Hematopoietic multipotent progenitor cell (in vitro differentiated cells): ENCODE measurements at places on chromosomes 16 and 17. TPM values are rescaled to one million over a fixed set of nuclear protein-coding genes. Genes with fewer than 3 reads are reported as not detected.

GRCh38 chr16:66287926-66288325 is 78.6 kb upstream of the CDH5 start:
- DNase-seq, result no peak

DNA sequence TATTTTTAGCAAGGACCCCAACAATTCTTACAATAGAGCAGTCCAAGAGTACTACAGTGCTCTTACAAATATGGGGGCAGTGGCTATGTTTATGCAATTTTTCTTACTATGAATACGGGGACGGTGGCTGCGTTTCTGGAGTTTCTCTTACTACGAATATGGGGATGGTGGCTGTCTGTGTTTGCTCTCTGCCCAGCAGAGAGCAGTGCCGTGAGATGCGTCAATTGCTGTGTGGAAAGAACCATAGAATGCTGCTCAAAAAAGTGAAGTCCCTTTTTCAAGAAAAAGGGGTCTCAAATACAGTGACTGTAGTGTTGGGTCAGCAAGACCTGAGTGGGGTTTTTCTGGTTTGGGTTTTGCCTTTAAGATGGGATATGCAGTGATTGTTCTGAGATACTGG is 53.9 kb downstream of the KNOP1 start:
- DNase-seq, result no peak

- no peak for DNase-seq
Measured at GRCh38 chr16:28586466-28586865, 10.4 kb downstream of the SULT1A2 start.

DNA sequence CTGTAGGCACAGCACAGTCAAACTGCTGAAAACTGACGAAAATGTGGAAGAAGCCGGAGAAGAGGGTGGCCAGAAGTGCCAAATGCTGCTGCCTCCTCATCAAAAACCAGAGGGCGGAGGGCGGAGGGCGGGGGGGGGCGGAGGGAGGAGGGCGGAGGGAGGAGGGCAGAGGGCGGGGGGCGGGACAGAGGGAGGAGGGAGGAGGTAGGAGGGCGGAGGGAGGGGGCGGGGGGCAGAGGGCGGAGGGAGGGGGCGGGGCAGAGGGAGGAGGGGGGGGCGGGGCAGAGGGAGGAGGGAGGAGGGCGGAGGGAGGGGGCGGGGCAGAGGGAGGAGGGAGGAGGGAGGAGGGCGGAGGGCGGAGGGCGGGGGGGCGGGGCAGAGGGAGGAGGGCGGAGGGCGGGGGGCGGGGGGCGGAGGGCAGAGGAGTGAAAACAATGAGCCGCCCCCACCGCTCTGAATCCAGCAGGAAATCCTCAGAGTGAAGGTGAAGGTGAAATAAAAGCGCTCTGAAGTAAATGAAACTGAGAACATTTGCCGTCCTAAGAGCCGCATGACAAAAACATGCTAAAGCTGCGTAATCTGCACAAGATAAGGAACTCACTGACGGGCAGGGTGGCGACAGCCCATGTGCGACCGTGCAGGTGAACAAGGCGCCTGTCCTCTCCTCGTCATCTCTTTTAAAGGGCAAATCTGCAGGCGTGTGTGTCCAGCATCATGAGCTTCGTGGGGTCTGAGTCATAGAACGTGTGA is 22.6 kb upstream of the CBFA2T3 start:
- no peak for DNase-seq

GRCh38 chr16:27639561-27640276 is 89.8 kb downstream of the KATNIP start:
- peak; percentile 22 for DNase-seq

- no peak for DNase-seq
Measured at GRCh38 chr16:17321824-17322223, 148.9 kb downstream of the XYLT1 start.

- DNase-seq, result no peak
Measured at GRCh38 chr16:11725457-11725856, 17.2 kb downstream of the TXNDC11 start.

GRCh38 chr17:27290916-27291598 is 2.9 kb upstream of the WSB1 start:
- DNase-seq, result no peak

- DNase-seq, result no peak
Measured at GRCh38 chr16:2962334-2963073, 1.6 kb upstream of the KREMEN2 start.

DNA sequence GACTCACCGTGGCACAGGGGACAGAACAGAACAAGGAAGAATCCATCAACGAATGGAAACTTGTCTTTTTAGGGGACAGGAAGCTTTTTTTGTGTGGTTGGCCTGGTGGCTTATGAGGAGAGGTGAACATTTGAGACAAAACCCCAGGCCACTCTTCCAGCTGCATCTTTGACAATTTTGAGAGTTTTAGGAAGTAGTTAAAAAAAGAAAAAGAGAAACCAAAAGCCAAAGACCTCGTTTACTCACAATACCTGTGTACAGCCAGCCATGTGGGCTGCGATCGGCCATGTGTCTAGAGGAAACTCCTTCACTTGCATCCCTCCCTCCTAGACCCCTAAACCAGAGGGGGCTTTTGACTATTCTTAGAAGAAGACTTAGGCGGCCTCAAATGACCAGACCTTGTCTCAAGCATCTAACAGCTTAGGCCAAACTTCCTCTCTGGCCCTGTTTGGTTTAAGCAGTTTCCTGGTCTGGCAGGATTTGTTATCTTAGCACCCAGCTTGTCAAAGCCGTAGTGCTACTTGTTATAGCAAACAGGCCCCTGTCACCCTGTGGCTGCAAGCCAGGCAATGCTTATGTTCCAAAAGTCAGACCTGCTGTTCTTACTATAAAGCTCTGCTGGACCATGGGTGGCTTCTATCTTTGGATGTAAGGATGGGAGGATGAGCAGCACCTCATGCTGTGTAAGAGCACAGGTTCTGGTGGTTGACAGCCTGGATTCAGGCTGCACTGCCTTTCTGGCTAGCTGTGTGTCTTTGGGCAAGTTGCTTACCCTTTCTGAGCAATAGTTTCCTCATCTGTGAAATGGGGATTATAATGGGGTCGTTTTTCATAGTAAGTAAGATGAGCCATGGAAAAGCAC is 17.7 kb downstream of the KSR1 start:
- peak; percentile 93 for DNase-seq

GRCh38 chr17:7886227-7887037 is 2.2 kb upstream of the CHD3 start:
- no peak for DNase-seq

- DNase-seq, result no peak
Measured at GRCh38 chr16:11183035-11183812, 72.8 kb downstream of the SOCS1 start.

ZFP90 gene
- total RNA-seq, result 29.1 TPM

DNA sequence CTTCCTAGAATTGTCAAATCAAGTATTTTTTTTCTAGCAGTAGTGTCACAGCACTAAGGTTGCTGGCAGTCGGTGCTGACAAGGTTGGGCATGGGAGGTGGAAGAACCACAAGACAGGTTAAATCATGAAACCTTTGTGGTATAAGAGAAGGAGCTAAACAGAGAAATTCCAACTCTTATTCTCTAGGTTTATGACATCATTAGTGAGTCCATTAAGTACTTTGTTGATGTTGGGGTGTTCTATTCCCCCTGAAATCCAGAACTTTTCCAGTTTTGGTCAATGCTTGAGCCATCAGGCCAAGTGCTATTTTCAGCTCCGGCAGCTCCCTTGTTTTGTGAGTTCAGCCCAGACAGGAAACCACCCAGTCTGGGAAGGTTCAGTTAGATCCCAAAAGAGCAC is 206.0 kb upstream of the SOX9 start:
- DNase-seq, result no peak

DNA sequence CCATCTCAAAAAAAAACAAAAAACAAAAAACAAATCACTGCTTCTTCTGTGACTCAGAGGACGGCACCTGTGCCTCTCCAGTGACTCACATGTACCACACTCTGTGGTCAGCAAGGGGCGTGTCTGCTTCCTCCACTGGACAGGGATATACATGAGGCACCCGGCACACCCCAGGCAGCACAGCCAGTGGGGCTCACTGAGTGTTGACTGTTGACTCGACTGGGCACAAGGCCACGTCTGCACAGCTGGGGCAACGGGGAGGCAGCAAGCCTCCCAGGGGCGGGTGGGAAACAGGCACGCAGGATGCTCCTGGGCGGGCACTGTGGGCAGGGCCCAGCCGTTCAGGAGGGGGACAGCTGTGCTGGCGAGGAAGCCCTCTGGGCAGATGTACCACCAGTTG is 64.1 kb downstream of the TIMM22 start:
- DNase-seq, result no peak

DNA sequence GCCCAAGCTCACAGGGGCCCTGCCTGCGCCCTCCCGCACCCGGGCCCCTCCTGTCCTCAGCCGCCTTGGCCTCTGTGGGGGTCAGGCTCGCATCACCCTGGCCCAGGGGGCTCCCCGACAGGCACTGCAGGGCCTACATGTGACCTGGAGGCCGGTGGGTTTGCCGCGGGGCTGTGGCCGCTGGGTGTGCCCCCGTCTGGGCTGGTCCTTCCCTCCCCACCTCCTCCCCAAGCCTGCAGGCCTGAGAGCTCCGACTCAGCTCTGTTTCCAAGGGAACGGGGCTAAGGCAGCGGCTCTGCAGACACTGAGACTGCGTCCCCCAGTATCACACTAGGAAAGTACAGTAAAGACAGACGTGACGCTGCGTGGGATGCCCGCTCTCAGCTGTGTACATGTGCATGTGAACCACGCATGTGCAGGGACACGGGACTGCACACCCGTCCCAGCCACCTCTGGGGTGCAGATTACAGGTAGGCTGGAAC is 16.5 kb upstream of the WDR45B start:
- DNase-seq, result no peak

DNA sequence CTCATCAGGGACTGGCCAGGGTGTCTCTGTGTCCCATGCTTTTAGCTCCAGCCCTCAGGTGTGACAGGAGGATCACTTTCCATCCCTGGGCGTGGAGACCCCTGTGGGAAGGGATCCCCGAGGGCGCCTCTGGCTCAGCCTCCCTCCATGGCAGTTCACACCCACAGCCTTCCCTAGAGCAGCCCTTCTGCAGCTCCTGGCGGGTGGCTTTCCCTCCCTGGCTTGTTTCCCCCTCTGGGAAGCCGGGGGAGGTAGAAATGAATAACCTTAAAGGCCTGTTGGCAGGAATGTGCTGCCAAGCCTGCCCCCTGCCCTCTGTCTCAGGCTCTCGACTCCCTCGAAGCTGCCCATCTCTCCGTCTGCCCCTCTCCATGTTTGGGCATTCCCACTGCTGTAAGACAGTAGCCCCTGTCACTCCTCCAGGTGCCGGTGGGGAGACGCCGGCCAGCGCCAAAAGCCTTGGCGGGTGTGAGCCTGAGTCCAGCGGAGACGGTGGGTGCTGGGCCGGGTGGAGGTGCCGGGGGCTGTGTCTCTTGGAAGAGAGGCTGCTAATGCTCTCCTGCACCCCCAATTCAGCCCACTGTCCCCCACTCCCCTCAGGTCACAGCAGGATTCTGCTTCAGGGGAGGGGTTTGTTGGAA is 2.1 kb upstream of the ATP2A1 start:
- no peak for DNase-seq

OTOA gene
- total RNA-seq, result under 0.01 TPM

GRCh38 chr17:46035112-46035818 is 36.2 kb downstream of the STH start:
- peak; percentile 54 for DNase-seq

DNA sequence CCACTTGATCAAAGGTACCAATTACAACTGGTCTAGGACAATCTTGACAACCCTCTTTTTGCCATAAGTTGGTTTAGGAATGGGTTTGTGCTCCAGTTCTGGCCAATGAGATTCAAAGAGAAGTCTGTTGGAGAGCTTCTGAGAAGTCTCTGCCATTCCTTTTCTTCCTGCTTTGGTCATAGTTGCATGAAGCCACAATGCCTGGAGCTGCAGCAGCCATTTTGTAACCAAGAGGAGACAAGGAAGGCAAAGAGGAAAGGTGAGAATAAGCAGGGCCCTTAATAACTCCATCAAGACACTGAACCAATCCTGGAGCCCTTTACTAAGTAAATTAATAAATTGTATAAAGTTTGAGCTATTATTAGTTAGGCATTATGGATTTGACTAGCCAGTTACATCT is 3.4 kb upstream of the C17orf50 start:
- DNase-seq, result no peak
